ENCODE measurements at places on chromosomes 1 and 21.

DNA sequence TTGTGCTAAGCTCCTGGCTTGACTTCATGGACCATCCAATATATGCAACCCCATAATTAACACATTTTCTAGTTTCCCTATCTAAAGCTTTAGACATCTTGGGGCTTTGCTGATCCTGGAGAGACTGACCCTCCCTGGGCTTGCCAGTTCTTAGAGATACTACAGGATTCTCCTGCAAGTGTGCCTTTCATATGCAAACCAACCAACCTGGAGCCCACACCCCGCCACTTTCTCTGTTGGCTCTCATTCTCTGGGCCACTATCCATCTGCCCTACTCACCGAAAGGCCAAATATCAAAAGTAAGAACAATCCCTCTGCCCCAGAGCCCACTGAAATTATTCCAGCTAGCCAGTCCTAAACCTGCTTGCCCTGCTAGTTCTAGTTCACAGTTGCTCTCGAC is 2.2 kb upstream of the GBP6 start:
- DNase-seq: no peak

GRCh38 chr1:219066631-219067349 is 106.9 kb upstream of the LYPLAL1 start:
- no peak for DNase-seq

DNA sequence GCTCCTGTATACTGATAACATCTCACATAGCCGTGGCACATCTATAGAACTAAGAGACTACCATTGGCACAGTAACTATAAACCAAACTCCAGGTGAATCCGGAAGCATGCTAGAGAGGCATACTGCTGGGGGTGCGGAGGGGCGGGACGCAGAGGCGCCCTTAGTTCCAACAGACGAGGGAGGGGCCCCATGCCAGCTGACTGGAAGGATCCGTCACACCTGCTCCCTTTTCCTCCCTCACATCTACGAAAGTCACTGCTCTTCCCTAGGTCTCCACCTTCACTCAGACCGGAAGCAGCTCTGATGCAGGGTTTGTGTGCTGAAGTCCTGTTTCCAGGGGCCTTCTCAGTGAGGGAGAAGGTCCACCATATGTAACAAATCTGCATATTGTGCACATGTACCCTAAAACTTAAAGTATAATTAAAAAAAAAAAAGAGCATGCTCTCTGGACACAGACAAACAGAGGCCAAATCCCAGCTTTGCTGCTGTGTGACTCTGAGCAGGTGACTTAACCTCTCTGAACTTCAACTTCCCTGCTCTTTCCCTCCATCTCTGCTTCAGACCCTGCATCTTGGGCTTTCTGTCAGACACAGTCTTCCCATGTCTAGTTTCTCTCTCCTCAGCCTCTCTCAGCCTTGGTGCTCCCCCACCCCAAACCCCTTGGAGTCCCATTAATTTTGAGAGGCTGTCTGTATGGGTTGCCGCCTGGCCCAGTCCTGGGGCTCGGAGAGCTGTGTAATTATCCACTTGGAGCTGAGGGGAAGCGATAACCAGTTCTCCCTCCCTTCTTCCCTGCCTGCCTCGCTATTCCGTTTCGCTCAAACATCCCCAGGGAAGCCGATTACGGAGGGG is 7.8 kb upstream of the GJB5 start:
- DNase-seq: no peak

DNA sequence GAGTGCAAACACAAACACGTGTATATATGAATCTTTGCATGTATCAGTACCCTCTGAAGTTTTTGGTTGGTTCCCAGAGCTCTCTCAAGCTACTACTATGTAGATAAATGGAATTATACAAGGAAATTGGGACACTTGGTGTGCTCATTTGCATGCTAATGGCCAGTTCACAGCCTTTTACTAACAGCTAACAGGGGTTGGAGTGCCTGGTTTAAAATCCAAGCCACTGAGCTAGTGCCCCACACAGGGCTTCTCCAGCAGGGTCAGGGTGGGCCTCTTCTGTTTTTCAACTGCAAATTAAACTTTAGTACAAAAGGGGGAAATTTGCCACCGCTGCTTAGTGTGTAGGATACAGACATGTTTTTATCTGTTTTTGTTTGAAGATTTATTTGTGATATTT is 121.0 kb downstream of the ATP5PO start:
- no peak for DNase-seq

DNA sequence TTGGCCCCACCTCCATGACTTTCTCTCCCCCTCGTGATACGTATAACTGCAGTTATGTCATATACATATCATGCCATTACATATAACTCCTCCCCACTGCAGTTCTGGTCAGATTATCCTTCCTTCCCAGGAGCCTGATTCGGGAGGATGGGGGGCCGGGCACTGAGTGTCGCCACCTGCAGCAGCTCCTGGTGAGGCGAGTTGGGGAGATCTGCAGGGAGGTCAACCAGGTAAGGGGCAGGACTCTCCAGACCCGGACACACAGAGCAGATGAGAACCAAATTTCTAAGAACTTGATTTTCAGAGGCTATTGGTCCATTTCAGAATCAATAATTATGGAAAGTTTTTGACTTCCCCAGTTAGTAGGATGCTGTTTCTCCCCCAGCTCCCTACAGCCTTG is 19.5 kb downstream of the HYI start:
- DNase-seq: no peak

DNA sequence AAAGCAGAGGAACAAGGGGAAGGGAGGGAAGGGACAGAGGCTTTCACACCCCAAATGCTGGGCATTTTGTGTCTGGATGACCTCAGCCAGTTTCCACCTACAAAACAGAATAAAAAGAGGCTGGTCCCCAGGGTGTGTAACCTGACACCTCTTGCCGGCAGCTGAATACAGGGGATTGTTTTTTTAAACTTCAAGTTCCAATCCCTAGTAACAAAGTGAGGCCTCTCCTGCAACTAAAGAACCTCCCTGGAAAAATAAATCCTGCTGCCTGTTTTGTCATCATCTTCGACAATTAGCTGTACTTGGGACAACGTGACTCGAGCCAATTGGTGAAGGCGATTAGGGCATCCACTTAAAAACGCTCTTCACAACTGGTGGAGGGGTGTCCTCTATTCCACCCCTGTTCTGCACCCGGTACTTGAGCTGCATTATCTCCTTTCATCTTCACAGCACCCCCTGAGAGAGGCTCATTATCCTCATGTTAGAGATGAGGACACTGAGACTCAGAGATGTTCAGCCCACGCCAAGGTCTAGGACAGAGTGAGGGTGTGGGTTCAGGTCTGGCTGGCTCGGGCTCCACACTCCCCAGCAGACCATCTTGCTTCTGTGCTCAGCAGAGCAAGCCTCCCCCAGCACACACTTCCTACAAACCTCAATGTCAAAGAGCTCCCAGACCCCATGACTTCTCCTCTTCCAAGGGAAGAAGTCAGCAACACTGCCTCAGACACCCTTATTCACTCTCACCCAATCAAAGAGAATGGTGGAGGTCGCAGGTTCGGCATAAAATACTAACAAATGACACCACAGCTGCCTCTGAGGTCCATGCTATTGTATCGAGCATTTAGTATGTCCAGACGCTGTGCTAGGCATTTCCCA is 15.2 kb downstream of the ITPKB start:
- DNase-seq: peak; percentile 63

GRCh38 chr1:103917795-103918194 is 168.1 kb downstream of the AMY1C start:
- DNase-seq: no peak

GRCh38 chr1:94660994-94661393 is 119.4 kb upstream of the F3 start:
- DNase-seq: no peak

- DNase-seq: no peak
Observed at GRCh38 chr1:9670085-9670484, 18.6 kb downstream of the PIK3CD start.

DNA sequence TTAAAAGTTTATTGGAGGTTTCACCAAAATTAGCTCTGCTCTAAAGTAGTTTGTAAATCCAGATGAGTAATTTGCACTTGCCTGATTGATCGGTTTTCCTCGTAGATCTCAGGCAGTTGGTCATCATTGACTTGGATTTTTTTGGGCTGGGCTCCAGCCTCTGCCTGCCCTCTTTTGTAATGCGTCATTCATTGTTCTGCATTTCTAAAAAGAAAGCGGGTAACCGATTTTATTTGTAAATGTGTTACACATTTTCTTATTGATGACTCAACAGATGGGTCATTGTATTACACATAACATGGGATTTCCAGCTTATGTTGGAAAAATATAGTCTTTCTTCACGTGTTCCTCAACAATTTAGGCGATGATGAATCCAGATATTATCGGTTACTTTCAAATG is 5.5 kb downstream of the ETS2 start:
- DNase-seq: no peak

DNA sequence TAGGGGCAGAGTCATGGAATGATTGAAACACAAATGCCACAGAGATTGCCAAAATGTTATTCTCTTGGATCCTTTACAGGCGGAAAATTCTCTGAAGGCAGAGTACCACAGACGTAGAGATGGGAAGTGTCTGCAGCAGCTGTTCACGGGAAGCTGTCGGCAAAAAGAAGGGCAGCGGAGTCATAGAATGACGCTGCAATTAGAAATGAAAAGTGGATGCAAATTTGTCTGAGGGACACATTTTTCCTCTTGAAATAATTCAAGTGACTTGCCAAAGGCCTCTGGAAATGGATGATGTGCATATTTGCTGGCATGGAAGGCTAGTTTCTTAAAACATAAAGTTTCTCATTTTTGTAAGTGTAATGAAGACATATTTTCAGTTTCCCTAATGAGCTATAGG is 77.5 kb upstream of the PLD5 start:
- no peak for DNase-seq

GRCh38 chr1:110390096-110390495 is 730 bp downstream of the SLC16A4 start:
- DNase-seq: no peak

DNA sequence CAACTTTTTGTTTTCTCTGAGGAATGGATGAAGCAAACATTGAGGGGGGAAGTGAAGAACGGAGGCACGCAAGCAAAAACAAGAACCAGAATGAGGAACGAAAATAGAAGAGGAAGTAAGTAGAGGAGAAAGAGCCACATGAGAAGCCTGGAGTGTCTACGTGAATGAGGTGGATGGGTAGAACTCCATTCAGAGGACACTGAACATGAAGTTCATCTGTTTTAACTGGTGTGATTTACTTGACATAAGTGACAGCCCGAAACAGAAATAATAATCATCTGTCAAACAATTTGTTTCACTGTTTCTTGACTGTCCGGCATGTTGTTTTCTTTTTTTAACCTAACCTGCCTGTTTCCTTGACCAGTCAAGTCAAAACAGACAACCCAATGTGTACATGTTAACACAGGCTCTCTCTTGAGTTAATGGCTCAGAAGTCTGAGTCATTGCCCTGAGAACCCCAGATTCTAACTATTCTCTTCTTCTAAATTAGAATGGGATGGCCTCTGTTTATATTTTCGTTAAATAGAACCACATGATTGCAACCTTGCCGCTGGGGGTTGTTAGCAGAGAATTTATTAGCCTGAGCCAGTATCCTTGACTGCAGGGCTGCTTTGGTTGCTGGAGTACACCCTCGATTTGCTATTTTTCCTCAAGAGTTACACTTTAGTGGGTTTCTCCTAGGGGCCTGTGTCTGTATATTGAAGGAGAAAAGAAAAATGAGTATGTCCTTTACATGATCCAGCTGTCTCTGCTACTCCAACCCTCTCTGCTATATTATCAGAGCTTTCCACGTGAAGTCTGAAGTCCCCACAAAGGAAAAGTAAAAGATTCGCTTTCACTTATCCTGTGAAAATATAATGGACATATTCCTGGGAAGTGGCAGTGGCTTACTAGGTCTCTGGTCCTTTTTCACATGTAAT is 151.7 kb downstream of the ZC3H11B start:
- DNase-seq: no peak

DNA sequence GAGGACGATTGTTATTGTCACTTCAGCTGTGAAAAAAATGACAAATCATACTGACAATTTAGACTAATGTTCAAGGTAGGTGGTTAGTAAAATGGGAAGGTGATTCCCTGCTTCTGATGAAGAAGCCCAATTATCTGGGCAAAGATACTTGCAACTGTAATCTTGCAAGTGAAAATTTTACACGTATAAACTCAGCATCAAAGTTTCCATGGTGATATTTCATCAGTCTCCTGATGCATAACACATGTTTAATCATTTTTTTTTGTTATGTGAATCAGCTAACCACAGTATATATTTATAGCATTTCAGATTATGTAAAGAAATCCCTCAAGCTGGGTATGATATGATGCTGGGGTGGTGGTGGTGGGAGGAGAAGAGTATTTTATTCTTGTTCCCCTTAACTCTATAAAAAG is 16.4 kb upstream of the KCNK1 start:
- no peak for DNase-seq

- no peak for DNase-seq
Observed at GRCh38 chr1:96519851-96520578, 201.6 kb upstream of the PTBP2 start.

GRCh38 chr1:181117648-181118449 is 29.3 kb downstream of the IER5 start:
- no peak for DNase-seq

DNA sequence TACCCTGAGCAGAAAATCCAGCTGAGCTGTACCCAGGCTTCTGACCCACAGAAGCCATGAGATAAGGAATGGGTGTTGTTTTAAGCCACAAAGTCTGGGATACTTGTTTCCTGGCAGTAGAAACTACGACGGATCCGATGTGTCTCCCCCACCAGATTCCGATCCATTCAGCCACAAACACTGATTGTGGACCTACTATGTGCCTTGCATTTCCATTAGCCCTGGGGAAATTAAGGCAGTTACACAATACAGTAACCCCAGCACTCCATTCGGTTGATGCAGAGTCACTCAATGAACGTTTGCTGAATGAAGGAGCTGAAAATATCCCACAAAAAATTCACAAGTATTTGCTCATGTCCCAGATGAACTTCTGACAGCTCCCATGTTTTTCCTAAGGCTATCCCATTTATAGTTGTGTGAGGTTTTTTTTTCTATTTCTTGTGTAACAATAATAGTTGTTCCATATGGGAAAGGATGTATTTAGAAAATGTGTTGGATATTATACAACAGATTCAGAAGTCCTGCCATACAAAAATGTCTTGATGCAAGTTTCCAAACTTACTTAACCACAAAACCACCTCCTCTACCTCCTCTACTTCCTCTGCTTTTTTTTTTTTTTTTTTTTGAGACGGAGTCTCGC is 29.6 kb upstream of the KAZN start:
- DNase-seq: no peak

DNA sequence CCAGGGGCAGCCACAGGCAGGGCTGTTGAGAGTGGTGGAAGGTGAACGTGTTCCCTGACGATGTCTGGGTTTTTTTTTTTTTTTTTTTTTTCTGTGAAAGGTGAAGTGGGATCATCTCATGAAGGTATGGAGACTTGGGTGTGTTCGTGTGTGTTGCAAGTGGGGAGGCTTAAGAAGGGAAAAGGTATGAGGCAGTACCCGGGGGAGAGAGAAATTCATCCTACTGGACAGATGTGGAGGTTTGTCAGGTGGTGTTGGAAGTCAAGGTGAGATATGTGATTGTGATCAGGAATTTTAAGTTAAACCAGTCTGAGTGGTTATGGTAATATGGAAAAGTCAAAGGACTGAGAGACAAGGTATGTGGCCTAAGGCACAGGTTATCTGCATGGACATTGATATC is 5.3 kb downstream of the C1orf115 start:
- DNase-seq: no peak
